ENCODE measurements at places on chromosomes 5 and 9.

DNA sequence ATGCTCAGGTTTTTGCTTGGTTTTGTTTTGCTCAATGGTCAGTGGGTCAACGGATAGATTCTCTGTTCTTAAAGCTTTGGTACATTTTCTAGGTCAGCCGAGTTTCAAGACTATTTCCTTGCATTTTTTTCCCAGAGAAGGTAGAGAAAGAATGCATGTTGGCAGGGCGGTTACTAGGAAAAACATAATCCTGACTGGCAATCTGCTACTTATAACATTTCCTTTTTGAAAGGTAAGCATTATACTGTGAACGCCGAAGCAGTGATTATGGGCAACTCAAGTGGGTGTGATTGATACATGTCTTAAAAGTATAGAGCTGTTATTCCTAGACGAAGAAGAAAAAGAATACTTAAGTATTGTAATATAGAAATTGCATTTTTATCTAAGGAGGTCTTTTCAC lies 273.2 kb downstream of the MAST4 start:
- no peak for DNase-seq

- no peak for DNase-seq
Observed at GRCh38 chr5:114319236-114319635, 42.6 kb upstream of the KCNN2 start.

DNA sequence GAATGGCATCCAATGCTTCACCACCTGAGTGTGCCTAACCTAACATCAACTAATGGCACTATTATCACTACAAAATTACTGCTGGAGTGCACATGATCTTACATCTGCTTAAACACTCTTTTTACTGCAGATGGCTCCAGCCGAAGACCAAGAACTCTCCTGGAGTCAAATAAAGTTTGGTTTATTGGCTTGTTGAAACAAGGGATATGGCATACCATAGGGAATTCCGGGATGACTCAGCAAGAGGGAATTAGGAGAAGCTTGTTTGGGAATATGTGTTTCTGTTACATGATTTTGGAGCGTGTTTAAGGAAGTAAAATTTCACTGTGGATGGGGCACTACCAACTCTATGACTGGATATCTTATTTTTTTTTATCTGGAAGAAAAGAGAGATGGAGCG lies 872.6 kb downstream of the DTWD2 start:
- DNase-seq, result no peak

- DNase-seq, result no peak
Observed at GRCh38 chr9:134195558-134195957, 31.2 kb upstream of the RNU6ATAC start.

DNA sequence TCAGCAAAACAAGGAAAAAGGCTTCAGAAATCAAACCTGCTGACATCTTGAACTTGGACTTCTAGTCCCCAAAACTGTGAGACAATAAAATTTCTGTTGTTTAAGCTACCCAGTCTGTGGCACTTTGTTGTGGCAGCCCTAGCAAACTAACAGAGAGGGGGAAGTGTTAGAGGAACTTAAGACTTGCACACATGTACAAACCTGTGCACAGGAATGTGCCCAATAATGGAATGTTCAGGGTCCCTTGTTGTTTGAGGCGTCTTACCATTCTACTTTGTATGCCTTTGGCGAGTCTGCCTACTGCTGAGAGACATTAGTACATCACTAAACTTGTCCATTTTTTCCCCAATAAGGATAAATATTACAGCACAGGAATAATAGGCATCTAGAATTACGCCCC lies 160.3 kb downstream of the WDR70 start:
- no peak for DNase-seq

GRCh38 chr5:74623006-74623611 lies 17.4 kb downstream of the ENC1 start:
- DNase-seq, result no peak

- DNase-seq, result no peak
Observed at GRCh38 chr9:89668216-89668865, 63.5 kb downstream of the GADD45G start.

- no peak for DNase-seq
Observed at GRCh38 chr5:74042959-74043358, 417.0 kb downstream of the ARHGEF28 start.

DNA sequence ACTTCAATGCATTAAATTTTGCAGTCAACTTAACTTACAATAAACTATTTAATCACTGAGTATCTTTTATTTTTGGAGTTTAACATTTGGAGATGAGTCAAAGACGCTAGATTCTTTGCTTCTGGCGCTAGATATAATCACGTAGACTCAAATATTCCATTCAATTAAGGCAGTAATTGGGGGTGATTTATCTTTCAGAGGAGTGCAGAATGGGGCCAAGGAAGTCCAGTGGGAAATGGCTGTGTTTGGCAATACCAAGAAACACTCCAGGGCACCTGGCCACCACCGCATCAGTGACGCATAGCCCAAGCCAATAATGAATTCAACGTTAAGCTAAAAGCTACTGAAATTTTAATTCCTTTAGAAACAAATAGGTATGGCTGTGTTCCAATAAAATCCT lies 81.2 kb downstream of the PHAX start:
- DNase-seq, result no peak

DNA sequence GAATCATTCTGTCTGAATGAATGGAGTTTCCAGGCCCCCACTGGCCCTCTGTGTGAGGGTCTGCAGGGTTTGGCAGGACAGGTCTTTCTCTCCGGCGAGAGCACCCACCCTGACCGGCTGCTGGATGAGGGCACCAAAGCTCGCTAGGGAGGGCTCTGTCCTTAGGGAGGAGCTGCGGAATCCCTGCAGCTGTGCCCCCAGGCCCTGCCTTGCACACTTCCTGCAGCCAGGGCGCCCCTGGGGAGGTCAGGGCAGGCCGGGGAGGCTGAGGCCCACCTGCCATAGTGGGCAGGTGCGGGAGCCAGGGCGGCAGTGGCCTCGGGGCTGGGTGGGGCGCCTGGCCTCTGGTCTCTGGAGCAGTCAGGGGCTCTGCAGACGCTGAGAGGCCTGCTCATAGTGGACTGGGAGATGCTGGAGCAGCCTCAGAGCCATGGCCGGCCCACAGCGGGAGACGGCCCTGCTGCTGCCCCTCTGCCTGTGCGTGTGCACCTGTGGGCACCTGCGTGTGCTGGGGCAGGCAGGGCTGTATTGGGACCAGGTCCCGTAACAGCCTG lies 36.1 kb downstream of the EXOC3 start:
- no peak for DNase-seq

DNA sequence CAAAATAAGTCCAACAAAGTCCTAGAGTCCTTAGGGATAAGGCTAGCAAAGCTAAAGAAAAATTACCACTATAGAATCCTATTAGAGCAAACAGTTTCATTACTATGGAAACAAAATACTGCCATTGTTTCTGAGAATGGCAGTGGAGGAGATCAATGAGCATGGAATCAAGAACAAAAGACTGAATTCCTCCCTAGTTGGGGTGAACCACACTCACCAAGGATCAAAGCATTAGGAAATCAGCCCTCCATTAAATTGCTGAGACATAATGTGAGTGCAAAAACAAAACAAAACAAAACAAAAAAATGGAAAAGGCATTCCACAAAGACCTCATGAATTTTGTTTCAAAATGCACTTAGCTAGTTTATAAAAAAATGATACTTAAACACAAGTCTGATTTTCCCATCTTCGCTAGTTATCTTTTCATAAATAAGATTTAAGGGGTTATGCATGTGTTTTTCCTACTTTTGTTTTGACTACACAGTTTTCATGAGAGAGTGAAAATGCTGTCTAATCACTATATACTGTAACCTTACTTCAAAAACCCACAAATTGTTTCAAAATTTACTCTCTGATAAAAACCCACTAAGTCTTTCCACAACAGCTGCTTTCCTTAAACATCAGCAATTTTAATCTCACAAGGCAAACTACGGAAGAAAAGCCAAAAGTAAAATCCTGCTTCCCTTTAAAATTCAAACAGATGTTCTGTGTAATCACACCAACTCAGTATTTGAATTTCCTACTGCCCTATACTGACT lies 9.7 kb downstream of the SERINC5 start:
- no peak for DNase-seq

- DNase-seq, result no peak
Observed at GRCh38 chr5:161851691-161852299, 3.9 kb downstream of the GABRA1 start.

DNA sequence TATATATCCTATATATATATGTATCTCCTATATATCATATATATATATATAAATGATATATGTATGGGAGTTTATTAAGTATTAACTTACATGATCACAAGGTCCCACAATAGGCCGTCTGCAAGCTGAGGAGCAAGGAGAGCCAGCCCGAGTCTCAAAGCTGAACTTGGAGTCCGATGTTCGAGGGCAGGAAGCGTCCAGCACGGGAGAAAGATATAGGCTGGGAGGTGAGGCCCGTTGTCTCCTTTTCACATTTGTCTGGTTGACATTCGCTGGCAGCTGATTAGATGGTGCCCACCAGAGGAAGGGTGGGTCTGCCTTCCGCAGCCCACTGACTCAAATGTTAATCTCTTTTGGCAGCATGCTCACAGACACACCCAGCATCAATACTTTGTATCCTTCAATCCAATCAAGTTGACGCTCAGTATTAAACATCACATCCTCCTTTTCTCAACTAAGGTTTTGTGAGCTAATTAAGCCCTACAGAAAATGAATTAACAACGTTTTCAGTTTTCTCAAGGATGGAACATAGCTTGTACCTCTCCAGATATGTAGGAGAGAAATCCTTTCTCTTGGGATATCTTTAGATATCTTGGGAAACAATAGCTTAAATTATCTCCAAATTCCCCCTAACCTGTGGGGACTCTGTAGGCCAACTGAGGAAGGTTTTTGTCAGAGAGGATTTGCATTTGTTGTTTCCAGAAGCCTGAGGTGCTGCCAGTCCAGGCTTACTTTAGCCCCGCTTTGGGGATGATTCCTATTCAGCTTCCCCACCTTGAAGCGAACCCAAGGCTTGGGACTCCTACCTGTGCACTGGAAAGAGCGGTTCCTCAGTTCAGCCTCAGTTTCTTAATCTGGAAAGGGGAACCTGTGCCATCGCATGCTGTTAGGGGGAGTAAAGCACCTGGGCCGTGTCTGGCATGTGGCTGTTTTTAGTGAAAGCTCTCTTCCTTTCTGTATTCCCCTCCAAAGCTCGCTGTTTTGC lies 163.2 kb downstream of the CACNA1B start:
- no peak for DNase-seq

DNA sequence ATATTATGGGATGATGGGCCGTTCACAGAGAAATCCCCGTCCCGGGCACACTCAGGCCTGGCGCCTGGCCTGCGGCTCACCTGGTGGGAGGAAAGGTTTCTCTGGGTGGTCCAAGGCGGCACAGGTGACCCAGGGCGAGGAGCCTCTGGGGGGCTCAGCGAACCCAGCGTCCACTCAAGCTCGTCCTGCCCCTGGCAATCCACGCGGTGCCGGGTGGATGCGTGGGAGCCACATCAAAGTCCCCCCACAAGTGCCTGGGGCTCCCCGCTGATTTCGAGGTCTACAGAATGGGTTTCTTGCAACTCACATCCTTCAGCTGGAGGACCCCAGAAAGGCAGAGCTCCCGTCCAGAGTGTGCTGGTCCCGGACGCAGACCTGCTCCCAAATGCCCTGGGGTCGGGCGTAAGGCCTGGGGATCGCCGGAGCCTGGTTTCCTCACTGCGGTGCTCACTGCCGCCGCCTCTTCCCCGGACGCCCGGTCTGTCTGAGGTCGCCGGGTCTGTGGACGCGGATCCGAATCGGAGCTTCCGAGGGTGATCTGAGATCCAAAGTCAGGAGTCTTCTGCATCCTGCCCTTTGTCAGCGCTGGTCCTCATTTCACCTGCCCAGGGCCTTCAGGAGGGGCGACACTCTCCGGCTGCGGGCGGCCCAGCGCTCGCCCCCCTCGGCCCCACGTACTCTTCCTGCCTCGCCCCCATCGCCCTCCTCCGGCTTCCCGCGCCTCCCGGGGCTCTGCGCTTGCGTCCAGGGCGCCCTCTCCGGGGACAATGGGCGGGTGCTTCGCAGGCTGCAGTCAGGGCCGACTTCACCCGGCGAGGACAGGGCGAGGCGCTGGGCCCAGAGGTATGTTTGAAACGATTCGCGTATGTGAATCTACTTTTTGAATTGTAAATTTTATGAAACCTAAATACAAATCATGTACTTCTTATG lies 20.0 kb upstream of the RUFY1 start:
- DNase-seq, result peak; percentile 55

- no peak for DNase-seq
Observed at GRCh38 chr5:33675958-33676464, 215.8 kb downstream of the ADAMTS12 start.

DNA sequence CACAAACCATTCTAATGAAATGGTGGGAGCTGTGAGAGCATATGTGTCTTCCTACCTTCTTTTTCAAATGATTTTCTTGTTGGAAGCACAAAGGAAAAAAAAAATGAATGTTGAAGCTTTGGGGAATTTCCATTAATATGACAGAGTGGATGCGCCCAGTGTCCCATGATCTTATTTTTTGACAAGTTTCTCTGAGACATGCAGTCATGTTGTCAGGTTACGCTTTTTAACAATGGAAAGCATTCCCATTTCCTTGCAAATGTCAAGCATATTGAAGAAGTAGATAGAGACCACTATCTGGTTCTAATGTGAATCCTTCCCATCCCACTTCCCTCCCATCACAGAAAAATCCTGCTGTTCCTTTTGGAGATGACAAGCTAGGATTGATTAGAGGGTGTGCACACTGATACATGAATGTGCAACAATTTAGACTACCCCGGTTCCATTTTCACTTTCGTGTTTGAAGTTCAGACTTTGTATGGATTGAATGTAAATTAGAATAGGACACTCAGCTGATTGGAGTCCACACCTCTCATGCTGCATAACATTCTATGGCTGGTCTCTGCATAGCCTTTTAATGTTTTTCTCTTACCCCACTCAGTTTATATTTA lies 919.4 kb downstream of the TLE4 start:
- DNase-seq, result no peak

DNA sequence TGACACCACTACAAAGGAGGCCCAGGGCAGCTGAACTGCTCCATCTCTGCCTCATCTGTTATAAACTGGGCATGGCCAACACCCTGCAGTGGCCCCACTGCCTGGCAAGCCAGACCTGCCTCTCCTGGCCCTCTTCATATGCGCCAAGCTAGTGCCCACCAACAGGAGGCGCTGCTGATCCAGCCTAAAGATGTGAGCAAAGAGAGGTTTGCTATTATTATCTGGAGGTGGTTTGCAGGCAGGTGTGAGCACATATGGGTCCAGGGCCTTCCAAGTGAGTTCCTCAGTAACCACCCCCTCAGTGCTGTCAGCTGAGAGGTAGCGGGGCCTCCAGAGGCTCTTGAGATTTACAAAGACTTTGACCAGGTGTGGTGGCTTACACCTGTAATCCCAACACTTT lies 232.2 kb downstream of the SYK start:
- peak; percentile 55 for DNase-seq
